COLO829 (cell line): ENCODE measurements at places on chromosomes 7 and 10.

- no peak for DNase-seq
These were observed 23.8 kb upstream of the ZNF735 start for GRCh38 chr7:64183126-64183742.

DNA sequence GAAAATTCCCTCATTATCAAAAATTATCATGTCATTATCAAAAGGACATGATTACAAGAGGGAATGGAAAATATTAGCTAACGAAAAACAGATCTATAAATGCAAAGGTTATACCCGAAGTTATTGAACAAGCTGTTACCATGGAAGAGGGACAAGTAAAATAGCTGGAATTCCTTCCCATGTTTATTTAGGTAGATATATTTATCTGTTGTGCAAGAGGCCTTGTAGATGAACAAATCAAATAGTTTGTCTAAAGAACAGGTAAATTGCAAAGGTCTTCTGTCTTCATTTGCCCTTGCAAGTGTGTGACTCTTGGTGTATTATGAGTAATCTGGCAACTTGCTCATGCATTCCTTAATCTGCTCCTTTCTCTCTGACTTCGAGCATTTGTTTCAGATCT lies 1170.9 kb downstream of the SORCS1 start:
- no peak for DNase-seq

DNA sequence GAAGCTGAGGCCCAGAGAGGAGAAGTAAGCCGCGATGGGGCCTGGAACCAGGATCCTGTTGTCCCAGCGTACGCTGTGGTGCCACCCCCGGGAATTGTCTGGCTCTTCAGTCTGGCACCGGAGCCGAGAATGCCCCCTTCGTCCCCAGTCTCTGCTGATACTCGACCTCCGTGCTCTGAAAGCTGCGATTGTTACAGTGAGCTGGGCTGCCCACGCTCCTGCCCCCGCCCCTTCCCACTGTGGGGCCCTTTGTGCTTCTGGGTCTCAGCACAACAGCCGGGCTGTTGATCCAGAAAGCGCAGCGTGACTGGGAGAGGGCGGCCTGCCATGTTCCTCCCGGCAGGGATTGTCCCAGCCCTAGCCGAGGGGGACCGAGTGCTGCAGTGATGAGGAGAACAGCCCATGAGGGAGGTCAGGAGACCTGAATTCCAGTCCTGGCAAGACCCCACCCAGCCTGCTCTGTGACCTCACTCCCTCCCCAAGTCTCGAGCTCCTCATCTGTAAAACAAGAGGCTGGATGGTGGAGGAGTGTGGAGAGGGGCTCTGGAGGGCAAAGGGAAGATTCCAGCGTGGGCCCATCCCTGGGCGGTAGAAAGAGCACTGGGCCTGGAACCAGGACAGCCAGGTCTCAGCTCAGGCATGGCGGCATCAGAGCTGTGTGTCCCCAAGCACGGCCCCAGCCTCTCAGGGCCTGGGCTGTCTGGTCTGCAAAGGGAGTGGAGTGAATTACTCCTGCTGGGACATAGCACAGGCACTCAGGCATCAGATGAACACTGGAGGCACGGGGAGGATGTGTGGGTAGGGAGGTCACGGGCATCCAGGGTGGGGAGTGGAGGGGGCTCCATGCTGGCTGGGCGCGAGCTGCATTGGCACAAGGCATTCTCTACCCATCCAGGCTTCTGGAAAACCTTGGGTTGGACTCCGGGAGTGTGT lies 43.6 kb downstream of the TSPAN15 start:
- DNase-seq, result peak; percentile 72

DNA sequence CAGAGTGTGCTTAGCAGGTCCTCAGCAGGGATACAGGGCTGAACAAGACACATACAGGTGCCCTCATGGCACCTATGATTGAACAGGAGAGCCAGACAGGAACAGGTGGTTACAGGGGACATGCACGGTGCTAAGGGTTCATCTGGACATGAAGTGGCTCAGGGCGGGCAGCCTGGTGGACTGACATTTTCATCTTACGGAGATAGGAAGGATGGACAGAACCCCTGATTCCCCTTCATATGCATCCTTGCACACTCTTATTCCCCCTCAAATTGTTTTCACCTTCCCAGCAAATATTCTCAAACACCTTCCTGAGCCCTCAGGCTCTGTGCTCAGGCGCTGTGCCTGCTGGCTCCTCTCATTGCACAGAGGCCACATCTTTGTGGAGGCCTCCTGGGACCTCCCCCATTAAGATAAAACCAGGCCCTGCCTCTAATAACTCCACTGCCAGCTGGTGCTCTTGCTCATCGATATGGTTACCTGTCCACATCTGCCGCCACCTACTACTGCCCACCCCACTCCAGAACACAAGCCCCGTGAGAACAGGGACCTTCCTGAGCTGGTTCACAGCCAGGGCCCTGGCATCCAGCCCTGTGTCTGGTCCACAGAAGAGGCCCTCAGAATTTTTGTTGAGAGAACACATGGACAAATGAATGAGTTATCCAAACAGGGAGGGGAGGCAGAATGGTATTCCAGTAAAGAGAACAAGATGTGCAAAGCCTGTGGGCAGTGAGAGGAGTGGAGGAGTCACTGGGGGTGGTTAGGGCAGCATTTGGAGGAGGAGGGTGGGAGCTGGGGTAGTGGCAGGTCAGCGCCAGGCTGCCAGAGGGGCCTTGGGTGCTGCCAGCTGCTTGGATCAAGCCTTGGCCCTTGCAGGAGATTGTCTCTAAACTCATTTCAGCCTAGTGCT lies 68.9 kb upstream of the AQP1 start:
- no peak for DNase-seq

GRCh38 chr10:63627396-63627795 lies 106.2 kb downstream of the REEP3 start:
- no peak for DNase-seq

GRCh38 chr7:122046402-122046801 lies 97.6 kb downstream of the AASS start:
- DNase-seq, result no peak

- peak; percentile 23 for DNase-seq
These were observed 1.5 kb downstream of the PLEKHA8 start for GRCh38 chr7:30029696-30030095.

DNA sequence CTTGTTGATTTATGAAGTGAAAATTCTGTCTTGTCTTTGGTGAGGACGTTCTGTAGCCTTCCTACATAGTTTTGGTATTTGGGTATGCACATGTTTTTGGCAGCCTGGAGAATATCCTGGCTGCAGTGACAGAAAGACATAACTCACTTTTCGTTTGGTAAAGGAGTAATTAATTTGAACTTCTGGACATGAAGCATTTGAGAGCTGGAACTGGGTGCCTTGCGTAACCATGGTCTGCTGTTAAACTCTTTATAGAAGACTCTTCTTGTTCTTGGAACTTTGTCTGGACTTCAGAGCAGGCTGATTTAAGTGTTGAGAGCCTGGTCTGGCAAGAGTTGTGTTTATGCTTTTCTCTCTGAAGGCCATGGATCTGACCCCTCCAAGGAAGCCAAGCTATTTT lies 231.3 kb downstream of the LRMDA start:
- no peak for DNase-seq

- no peak for DNase-seq
These were observed 16.8 kb downstream of the NOBOX start for GRCh38 chr7:144386741-144387140.

GRCh38 chr10:7583626-7584025 lies 83.1 kb downstream of the ITIH5 start:
- DNase-seq, result no peak

DNA sequence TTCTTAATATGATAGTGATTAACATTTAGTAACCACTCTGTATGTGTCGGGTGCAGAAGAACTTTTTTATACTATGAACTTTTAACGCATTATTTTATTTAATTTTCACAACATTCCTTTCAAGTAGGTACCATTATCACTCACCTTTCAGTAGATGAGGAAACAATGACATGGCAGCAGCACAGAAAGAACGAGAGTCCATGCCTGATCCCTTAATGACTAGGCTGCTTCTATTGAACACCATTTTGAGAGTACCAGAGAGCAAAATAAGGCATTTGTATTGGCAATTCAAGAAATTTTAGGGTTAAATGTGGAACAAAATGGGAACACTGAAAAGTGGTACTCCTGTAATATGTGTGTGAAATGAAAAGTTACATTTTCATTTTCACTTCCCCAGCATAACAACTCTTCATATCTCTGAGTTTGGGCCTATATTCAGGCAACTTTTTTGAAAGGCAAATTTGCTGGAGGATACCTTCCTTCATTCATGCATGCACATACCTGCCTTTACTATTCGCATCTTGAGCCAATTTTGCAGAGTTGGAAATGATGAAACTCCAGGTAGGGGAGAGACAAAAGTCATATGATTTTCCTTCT lies 12.8 kb downstream of the LRRN3 start:
- no peak for DNase-seq

- DNase-seq, result no peak
These were observed 36.1 kb downstream of the LRRN3 start for GRCh38 chr7:111126987-111127386.

GRCh38 chr7:132347123-132347522 lies 229.1 kb downstream of the PLXNA4 start:
- no peak for DNase-seq

- no peak for DNase-seq
These were observed 68.2 kb downstream of the GALNT11 start for GRCh38 chr7:152093717-152094116.

- no peak for DNase-seq
These were observed 60.7 kb downstream of the SMURF1 start for GRCh38 chr7:99083068-99083651.

- no peak for DNase-seq
These were observed 137.5 kb downstream of the SNX10 start for GRCh38 chr7:26429168-26429567.

DNA sequence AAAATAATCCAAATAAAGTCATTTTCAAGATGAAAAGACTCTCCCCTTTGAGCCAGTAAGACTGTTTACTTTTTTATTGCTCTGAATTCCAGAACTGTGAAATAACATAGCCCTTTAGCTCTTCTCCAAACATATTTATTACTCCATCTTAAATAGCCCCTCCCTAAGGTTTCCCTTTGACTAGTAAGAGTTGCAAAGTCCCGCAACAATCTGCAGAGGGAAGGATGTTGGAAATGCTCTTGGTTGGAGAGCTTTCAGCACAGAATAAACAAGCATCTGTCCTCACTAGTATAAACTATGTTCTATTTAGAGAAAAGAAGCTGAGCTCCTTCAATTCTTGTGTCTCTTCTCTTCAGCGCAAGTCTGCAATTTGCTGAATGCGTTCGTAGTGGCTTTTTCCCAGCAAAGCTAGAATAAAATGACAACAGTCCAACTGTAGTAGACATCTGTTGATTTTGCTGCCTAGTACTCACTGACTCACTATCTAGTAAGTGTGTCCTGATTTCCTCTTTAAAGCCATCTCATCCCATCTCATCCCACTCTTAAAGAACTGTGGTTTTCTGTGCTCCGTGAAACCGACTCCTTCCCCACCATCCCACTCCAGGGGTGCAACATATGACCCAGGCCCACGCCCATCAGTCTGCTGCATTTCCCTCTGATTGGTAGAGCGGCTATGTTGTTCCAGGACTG lies 104.0 kb downstream of the FAM107B start:
- DNase-seq, result no peak

- no peak for DNase-seq
These were observed 1145.9 kb upstream of the LRRTM3 start for GRCh38 chr10:65779985-65780384.

DNA sequence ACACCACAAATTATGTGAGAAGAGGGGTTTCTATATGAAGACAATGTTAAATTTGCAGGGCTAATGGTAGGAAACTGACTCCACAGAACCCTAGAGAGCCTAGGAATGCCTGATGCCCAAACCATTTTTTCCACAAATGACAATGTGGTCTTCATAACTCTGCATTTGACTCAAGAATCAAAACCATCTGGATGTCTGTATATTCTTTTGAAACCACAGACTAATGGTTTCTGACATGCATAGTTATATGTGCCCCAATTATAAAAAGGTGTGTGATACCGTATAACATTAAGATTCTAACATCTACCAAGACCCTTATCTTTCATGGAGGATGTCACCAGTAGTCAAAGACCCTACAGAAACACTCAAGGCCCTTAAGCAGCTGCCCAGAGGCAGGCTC lies 20.3 kb downstream of the SEC61G start:
- no peak for DNase-seq

GRCh38 chr10:118818621-118819221 lies 64.0 kb upstream of the CACUL1 start:
- DNase-seq, result no peak
